PC-3 (cell line): ENCODE measurements at places on chromosomes 2 and 18. TPM values are rescaled to one million over a fixed set of nuclear protein-coding genes. Genes with fewer than 3 reads are reported as not detected.

- DNase-seq = no peak
Observed at GRCh38 chr2:217854684-217855420, 147.9 kb downstream of the TNS1 start.

- peak; percentile 98 for DNase-seq
Observed at GRCh38 chr2:199228887-199229819, 228.6 kb downstream of the SATB2 start.

- no peak for DNase-seq
Observed at GRCh38 chr2:33559328-33559727, 39.8 kb downstream of the FAM98A start.

DNA sequence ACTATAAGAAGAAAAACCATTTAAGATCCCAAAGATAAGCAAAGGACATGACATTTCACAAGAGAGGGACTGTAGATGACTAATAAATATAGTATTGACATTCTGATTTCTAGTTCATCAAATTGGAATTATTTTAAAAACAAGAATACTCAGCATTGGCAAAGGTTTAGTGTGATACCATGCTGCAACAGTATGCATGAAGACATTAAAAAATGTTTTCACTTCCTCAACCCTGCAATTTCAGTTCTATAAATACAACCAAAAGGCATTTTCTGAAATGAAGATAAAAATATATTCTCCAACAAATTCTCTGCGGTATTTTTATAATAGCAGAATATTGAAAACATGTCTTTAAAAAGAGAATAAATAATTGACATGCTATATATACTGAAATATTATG is 2.1 kb downstream of the C2orf81 start:
- DNase-seq = no peak

The ADD2 gene
- total RNA-seq = 4.4 and 16.0 TPM in 2 replicates
